Cortex of kidney (tissue), 1 donor: ENCODE measurements at places on chromosomes 16 and 17.

DNA sequence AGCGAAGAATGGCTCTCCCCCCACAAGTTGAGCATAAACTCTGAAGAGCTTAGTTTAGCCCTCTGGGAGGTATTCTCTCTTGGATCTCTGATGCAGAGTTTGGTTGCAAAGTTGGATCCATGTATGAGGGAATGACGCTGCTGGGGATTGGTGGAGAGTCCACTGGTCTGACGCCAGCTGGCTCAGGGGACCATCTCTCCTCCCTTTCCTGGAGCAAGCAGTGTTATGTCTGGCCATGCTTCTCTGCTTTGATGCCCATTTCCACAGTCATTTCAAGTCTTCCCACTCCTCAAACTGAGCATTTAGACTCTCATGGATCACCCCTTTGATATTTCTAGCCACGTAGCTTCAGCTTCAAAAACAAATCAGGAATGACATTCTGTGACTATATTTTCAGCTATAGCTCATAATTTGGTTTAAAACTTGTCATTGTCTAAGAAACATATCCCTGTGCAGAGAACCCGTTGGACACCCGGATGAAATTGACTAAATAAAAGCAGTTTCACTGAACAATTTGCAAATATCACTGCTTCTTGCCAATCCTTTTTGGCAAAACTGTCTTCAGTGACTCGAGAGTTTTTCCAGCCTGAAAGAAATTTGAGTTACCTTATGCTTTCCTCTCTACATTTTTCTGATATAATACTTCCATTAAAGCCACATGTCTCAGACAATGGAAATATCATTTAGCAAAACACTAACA, 193.4 kb upstream of the CDH11 start:
- DNase-seq, result no peak

DNA sequence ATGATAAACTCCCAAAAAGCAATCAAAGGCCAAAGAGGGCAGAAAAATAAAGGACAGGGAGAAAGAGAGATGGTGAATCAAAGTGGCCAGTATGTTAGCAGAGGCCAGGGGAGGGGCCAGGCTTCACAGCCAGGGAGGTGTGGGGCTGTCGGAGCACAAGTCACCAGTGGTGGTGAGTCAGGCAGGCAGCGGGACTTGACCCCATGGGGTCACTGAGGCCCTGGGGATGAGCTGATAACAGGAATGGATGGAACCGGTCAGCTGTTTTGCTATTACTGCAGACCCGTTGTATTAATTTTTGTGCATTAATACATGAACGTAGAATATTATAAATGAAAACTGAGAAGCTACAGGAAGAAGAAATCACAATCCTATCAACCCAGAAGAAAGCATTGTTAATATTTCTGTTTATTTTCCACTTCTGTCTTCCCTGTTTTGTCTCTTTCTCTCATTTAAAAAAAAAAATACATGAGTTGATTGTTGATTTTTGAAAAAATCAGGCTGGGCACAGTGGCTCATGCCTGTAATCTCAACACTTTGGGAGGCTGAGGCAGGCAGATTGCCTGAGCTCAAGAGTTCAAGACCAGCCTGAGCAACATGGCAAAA, 106.9 kb downstream of the SOCS1 start:
- DNase-seq, result no peak

DNA sequence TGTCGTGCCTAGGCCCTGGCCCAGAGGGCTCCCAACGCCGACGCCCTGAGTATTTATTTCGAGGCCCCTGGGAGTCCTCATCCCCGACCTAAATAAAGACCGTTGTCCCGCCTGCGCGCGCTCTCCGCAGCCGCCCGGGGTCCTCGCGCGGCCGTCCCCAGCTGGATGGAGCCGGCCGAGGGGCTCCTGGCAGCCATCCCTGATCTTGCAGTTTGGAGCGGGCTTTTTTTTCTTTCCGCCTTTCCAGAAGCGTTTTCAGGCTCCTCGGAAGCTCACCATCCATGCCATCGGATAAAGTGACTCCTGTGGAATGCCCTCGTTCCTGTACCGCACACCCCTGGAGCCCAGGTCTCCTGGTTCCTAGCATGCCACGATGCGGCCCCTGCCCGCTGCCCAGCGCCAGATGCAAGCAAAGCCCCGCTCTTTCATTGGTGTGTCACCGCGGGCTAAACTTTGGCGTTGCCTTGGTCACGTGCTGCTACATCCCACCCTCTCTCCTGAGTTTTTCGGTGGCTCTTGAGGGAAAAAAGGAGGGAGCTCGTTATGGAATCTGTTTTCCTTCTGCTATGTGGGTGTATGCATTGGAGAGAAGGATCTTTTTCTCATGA, 716 bp downstream of the TMEM94 start:
- DNase-seq, result no peak

DNA sequence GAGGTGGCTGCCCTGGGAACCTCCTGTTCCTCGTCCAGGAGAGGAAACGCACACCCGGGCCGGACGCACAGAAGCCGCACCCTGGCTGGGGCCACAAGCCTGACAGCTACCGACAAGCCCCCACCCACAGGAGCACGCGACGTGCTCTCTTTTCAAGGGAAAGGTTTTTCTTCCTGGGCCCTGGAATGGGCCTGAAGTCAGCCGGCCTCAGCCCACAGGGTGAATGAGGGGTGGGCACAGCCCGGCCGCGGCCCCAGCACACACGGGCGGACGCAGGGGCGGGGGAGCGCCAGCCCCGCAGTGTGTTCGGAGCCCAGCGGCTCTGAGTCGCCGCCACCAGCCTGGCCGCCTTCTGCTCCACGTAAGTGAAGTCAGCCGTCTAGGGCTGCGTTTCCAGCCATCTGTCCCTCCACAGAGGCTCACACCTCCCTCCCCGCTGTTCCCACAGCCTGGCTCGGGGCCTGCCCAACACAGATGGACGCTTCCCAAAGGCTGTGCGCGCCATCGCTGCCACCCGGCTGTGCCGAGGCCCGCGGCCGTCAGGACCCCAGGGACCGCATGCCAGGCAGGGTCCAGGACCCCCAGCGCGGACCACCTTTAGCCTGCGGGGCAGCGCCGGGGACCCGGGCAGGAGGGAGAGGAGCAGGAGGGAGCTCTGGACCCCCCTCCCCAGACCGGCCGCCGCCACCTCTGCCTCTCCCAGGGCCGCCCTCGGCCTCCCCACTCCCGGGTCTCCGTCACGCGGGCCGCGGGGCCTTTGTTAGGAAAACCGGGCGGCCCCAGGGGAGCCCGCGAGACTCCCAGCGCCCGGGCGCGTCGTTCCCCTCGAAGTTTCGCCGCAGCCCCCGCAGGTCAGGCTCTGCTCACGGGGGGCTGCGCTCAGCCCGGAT, 36.8 kb downstream of the CBFA2T3 start:
- DNase-seq, result no peak

DNA sequence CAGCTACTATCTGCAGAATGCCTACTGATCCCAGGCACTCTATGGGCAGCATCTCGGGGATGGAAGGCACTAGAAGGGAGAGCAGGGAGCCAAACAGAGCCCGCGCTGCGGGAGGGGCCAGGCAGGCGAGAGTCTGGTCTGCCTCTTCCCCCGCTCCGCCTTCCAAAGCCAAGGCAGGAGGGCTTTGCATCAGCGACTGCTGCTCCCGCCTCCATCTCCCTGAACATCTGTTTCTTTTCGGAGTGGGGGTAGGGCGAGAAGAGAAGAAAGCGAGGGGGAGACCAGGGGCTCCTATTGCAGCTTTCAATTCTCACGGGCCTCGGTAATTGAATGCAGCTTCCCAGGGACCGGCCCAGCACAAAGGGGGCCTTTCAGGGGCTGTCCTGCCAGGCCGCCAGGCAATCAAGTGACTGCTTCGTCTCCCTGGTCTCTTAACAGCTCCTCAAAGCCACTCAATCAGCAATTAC, 31.4 kb upstream of the CDC42EP4 start:
- no peak for DNase-seq
